ENCODE measurements at places on chromosomes 1 and 21.

- DNase-seq: no peak
These were observed 6.7 kb downstream of the CRP start for GRCh38 chr1:159707472-159708260.

GRCh38 chr1:94048413-94049164 is 72.4 kb downstream of the ABCA4 start:
- DNase-seq: no peak

- DNase-seq: no peak
These were observed 40.2 kb upstream of the PBX1 start for GRCh38 chr1:164518692-164519332.

DNA sequence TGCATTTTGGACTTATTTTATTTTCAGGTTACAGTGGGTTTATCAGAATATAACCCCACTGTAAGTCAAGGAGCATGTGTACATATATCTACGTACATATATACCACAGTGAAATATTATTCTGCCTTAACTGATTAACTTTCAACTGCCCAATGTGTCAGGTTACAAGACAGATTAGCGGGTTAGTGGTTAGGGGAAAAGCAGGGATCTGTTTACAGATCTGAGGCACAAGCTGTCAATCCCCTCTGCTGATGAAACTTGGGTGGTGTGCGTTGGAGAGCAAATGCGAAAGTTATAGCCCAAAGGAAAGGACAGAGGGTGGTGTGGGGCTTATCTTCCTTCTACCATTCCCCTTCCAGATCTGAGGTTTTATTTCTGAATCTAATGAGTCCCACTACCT is 238.2 kb upstream of the KCNK2 start:
- DNase-seq: no peak

DNA sequence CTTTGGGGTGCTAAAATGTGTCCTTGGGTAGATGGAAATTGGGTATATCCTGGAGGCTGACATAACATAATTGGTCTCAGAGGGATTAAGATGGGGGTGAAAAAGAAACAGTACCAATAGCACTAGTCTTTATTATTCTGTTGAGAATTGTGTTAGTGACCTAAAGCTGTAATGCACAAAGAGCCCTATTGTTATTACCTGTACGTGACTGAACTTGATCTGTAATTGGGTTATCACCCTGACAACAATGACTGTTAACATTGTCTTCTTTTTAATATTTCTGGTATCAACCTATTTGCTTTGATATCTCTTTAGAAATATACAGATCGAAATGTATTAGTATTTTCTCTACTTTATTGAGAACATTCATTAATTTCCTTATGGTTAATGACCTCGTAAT is 147.6 kb downstream of the NEK7 start:
- DNase-seq: no peak

DNA sequence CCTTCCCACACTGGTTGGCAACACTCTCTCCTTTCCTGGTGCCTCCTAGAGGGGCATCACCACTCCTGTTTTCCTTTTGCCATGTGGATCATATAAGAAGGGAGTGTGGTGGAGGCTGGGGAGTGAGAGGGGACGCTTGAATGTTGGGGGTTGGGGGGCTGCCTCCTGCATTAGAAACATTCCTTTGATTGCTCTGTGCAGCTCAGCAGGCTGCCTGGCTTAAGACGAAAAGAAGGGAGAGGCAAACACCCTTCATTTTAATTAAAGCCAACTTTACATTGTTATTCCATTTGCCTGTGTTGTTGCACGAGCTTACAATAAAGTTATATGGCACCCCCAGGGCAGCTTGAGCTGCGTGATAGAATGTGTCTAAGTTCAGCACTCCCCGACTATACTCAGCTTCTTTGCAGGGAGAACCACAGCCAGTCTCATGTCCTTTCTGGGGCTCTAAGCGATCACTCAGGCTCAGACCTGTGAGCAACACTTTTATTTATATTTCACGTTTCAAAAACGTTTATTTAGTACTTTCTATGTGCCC is 57.4 kb downstream of the FOXD2 start:
- no peak for DNase-seq
